ENCODE measurements at places on chromosomes 2 and 18.
A peak's percentile ranks its signal among the peaks of the same experiment; 100 is the strongest.

GRCh38 chr2:84970210-84970867, 622 bp upstream of the KCMF1 start:
- peak; percentile 85 for DNase-seq

DNA sequence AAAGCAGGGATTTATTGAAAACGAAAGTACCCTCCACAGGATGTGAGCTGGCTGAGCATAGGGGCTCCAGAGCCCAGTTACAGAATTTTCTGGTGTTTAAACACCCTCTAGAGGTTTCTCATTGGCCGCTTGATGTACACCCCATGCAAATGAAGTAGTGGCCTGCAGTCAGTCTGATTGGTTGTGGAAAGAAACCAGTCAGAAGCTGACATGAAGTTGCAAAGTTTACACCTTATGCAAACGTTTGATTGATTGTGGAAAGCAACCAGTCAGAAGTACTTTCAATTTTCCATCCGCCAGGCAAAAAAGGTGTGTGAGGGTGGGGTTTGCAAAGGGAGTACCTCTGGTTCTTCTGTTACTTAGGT, 62.3 kb downstream of the VWA3B start:
- DNase-seq, result no peak

- DNase-seq, result no peak
These were observed 113.6 kb downstream of the MCFD2 start for GRCh38 chr2:46801731-46802664.

- DNase-seq, result no peak
These were observed 49.5 kb downstream of the ASB1 start for GRCh38 chr2:238476258-238476657.

DNA sequence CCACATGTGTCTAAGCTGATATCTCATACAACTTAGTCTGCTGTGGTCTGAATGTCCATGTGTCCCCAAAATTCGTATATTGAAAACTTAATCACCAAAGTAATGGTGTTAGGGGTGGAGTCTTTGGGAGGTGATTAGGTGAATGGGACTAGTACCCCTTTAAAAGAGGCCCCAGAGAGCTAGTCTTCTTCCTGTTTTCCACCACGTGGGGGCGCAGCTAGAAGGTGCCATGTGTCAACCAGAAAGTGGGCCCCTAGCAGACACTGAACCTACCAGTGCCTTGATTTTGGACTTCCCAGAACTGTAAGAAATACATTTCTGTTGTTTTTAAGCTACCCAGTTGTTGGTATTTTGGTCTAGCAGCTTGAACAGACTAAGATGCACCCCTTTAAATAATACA, 86.6 kb downstream of the ASB1 start:
- peak; percentile 62 for DNase-seq

GRCh38 chr18:2538236-2538635, 33.1 kb downstream of the METTL4 start:
- DNase-seq, result no peak

DNA sequence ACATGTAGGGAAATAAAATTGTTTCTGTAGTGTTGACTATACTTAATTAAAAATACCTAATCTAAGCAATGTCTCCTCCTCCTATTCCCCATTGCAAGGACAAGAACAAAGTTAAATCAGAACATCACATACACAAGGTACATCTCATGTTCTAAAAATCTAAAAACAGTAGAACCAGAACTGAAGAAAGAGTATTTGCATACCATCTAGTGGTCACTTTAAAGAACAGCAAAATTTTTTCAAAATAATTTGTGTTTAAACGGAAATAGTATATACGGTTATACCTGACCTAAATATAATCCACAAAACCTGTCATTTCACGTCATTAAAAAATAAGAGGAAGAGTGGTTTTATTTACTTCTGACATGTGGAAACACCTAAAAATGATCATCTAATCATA, 294.3 kb upstream of the KCNH7 start:
- no peak for DNase-seq

DNA sequence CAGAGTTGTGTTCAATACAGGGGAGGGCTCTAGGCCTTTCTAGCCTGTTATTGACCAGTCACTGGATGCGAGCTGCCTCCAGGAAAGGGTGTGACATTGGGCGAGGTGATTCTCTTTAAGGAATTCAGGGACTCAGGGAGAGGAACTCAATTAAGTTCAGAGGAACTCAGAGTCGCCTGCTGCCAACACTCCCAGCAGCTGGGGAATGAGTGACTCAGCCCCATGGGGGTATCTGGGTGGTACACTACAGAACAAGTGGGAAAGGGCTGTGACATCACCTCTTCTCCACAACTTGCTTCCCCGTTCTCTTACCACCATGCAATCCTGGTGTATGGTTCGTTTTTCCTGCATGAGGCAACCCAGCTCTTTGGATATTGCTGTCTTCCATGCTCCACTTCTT, 50.4 kb upstream of the CYRIA start:
- DNase-seq, result no peak

DNA sequence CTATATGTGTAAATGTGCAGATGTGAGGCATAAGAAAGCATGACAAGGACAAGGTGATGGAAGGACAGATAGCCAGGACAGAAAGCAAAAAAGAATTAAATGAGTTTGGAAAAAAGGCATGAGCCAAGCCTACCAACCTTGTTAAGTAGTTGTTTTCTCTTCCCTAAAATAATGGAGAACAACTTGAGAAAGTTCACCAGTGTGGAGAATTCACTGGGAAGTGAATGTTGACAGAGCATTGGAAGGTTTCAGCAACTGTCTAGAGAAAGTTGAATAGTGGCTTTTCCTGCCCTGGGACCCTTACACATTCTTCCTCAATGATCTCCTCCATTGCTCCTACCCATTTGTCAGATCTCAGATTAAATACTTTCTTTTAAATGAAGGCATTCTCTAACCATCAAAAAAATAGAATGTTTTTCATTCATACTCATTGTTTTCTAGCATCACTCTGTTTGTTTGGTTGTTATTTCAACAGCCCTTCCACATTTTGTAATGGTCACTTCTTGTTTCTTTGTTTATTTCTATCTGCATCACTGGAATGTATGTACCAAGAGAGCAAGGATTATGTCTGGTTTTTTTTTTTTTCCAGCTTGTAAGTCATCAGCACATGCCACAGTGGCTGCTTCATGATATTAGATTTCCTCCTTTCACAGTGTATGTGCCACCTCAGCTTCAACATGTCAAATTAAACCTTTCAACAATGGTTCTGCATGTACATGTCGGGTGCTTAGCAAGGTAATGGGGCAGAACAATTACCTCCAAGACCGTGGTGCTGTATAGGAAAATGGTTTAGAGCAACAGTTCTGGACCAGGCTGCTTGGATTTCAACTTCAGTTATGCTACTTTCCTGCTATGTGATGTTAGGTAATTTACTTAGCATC, 586.0 kb upstream of the VRK2 start:
- no peak for DNase-seq

- DNase-seq, result no peak
These were observed 257.0 kb downstream of the CLIP4 start for GRCh38 chr2:29372185-29372584.

- DNase-seq, result peak; percentile 70
These were observed 47.7 kb upstream of the PLA2R1 start for GRCh38 chr2:160109939-160110673.

DNA sequence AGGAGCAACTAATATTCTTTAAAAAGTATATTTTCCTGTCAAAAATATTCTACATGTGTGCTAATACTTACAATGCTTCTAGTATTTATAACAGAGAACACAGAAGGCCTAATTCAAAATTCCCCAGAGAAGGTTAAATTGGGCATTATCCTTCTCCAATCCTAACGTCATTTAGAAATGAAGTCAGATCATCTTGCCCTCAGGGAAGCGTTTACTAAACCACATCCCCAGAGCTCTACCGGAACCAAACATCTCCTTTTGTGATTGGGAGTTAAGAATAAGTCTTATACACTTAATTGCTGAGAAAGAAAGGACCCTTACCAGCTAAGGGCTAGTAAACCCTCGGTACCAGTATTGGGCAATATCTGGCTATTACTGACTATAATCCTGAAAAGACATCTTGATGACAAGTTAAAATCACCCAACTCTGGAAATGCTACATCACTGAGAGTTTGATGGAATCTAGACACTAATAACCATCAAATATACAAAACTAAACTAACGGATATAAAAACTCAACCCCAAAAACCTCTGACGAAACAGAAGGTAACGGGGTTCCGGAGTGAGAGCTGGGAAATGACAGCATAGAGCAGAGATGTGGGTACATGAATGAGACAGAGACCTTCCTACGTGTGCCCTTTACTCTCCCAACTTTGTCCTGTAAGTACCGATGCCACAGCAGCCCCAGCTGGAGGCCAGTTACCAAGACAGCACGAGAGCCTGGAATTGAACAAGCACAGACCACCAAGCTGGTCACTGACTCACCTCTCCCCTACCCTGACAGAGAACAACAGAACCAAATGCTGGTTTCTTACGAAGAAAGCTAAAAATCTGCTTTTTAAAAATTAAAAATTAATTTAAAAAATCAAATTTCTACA, 35.0 kb downstream of the WDSUB1 start:
- DNase-seq, result no peak

DNA sequence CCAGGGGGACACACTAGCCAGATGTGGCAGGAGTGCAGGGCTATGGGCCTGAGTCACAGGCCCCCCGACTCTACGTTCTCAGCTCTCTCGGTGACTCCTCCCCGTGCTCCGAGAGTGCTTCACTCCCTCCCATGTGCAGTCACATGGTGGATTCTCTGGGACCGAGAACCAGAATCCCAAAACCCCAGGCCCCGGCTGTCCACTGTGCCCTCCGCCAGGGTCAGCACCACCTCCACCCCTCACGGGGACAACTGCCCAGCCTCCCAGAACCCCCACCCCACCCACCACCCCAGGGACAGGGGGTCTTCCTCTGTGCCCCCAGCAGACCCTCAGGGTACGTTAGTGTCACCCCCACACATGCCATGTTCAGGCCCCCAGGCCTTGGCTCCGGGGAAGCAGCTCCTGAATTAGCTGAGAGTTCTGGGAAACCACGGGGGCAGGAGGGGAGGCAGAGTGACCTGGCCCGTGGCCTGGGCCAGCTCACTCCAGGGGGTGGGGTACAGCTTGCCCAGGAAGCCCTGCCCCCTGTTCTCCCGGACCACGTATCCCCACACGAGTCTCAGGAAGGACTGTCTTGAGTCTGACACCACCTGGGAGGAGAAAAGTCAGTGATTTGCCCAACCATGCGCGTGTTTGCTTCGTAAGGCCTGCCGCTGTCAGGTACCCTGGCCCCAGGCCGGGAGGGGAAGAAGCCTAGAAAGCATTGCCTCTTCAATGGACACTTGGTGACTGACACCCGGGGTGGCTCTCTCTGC, 4.4 kb downstream of the RAMP1 start:
- DNase-seq, result peak; percentile 42

DNA sequence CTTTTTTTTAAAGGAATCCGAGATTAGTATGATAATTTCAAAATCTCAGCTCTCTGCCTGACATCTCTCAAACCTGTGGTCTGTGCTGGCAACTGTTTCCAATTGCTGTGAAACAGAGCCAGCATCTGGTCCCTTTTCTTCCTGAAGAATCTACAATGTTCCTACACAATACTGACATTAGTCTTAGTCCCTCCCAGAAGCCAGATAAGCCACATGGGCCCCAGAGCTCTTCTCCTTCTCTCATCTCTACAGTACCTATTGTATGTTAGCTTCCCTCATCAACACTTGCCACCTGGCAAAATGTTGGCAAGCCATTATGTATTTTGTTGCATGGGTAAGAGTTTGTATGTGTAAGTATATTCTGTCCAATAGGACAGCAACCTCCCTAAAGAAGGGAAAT, 62.9 kb upstream of the CDKL4 start:
- no peak for DNase-seq

DNA sequence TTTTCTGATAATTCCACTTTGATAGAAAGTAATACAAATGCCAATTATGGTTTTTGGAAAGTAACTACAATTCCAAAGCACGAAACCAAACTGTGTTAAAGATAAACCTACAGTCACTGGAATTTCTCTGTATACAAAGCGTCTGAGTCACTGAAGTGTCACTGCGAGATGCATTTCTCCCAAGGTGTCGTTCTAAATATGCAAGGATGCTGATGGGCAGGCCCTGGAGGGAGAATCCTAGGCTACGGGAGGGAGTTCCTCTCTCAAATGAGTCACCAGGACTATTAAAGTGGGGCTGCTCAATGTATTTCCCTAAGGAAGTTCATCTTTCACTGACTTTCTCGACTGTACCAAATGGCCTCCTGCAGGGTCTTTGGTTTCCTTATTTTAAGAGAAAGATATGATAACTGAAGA, 163.8 kb upstream of the STK17B start:
- no peak for DNase-seq

DNA sequence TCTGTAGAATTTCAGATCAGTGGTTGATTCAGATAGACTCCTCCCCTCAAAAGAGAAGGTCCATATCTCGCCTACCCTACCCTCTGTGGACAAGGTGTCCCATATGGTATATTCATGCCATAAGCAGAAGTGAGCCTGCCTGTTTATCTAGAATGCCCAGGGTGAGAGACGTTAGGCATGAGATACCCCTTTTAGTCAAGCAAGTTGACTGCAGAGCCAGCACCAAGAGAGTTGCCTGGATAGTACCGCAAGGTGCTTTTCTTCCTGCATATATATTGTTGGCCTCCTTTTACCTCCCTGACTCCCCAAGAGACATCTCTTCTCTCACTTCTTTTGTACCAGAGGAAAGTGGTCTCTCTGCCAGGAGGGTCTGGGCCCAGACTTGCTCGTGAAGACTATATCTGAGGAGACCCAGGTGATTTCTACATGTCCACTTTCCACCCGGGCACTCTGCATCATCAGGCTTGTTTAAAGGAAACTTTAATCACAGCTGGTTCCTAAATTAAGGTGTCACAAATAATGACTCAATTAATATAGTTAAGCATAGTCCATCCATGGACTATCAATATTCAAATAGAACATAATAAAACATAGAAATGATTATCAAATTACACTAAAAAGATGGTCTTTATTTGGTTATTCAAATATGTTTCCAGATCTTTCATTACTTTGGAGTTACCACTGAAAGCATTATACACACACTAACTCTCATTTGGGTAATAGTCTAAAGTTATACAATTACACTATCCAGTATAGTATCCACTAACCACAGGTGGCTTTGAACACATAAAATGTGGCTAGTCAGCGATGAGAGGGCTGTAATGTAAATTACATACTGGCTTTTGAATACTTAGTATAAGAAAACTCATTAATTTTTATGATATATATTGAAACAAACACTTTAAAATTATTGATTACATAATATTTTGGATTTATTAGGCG, 4.1 kb downstream of the ITGA4 start:
- DNase-seq, result peak; percentile 63

- no peak for DNase-seq
These were observed 47.4 kb downstream of the EXOC6B start for GRCh38 chr2:72778410-72778809.
